Activated CD4-positive, alpha-beta T cell treated with anti-CD3 and anti-CD28 coated beads for 24 hours (primary cell): ENCODE measurements at places on chromosomes 11 and 22.

DNA sequence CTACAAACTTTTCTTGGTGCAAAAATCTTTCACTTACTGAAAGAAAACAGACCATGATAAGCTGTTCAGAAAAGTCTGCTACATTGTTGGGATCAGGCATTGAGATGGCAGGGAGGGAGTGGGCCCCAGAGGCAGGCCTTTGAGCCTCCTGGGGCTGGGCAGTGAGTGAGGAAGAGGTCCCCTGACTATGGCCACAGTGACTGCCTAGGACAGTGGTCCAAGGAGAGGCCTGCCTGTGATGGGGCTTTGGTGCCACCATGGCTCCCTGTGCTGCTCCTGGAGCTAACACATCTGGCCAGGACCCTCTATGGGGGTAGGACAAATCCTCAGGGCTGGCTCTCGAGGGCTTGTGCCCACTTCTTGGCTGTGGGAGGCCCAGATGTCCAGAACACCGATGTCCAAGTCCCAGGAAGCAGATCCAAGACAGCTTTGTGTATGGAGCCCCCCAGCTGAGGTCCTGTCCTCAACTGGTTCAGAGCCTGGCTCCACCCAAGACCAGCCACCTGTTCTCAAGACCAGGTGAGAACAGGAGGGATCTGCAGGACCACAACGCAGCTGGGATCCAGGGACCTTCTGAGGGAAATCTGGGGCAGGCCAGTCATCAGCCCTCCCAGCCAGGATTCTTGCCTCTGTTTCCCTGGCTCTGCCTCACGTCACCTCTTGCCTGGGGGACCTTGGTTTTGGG lies 36.9 kb downstream of the PPM1F start:
- no peak for DNase-seq

DNA sequence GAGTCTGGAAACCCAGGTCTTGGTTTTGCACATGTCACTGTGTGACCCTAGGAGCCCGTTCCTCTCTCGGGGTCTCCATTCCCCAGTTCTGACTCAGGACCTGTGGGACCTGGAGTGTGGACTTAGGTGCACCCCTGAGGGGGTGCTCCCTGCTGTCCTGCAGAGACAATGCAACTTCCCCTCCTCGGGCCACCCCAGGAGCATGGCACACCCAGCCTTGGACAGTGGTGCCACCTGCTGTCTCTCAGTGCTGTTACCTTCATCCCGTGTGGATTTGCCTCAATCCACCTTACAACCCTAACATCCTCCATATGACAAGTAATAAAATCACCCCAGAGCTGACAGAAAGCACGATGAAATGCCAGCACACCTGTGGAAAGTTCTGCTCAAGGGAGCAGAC lies 27.5 kb upstream of the CRYBB3 start:
- DNase-seq: peak; percentile 7

GRCh38 chr11:70931430-70931829 lies 320.9 kb downstream of the SHANK2 start:
- DNase-seq: no peak

DNA sequence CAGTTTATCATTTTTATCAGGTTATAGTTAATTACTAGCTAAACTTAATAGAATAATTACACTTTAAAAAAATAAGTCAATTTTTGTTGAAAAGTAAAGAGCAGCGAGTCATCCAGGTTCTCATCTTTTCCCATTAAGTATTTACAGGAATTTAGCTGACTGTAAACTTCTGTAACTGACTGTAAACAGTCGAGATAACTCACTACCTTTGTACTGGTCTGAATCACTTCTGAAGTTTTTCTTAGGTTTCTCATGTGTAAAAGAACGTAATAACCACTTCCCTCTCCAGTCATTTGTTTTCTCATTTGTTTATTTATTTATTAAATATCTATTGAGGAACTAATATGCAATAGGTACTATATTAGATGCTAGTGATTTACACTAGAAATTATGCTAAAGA lies 270.8 kb downstream of the DYNC2H1 start:
- no peak for DNase-seq

GRCh38 chr11:9688716-9689511 lies 25.0 kb downstream of the SWAP70 start:
- no peak for DNase-seq

DNA sequence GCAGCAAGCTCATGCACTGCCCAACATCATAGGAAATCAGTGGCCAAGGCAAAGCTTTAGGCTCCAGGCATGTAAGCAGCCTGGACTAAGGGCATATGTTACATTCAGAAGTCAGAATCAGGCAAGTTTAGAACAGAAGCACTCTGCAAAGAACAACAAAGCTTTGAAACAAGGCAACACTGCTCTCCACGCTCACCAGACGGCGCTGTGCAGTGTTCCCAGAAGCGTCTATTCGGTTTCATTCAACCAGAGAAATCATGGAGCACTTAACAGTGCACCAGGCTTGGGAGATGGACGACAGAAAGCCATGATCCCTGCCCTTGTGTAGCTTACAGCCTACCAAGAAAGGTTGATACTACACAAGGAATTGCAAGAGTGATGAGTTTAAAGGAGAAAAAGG lies 555.8 kb downstream of the BUD13 start:
- no peak for DNase-seq

DNA sequence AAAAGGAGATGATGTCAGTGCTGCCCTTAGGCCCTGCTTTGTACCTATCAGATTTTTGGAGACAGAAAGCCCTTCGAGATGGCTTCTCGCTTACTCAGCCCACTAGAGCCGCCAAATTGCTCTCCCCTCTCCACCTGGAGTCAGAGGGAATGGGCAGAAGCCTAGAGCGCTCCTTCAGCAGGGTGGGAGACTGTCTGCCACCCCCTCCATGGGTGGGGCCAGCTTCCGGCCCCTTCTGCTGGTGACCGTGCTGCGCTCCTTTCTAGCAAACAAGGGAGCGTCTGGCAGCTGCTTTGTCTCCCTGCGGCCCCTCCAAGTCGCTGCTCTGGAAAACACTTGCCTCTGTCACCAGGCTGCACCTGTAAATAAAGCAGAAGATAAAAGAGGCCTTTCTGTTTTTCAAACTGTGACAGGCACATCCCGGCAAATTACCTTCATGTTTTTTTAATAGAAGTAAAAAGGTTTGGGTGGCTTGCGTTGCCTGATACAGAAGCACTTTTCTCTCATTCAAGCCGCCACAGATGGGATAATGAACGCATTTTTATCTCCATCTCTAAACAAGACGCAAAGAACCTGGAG lies 145.7 kb upstream of the NECTIN1 start:
- DNase-seq: no peak
